ENCODE measurements at places on chromosomes 2 and 18.

DNA sequence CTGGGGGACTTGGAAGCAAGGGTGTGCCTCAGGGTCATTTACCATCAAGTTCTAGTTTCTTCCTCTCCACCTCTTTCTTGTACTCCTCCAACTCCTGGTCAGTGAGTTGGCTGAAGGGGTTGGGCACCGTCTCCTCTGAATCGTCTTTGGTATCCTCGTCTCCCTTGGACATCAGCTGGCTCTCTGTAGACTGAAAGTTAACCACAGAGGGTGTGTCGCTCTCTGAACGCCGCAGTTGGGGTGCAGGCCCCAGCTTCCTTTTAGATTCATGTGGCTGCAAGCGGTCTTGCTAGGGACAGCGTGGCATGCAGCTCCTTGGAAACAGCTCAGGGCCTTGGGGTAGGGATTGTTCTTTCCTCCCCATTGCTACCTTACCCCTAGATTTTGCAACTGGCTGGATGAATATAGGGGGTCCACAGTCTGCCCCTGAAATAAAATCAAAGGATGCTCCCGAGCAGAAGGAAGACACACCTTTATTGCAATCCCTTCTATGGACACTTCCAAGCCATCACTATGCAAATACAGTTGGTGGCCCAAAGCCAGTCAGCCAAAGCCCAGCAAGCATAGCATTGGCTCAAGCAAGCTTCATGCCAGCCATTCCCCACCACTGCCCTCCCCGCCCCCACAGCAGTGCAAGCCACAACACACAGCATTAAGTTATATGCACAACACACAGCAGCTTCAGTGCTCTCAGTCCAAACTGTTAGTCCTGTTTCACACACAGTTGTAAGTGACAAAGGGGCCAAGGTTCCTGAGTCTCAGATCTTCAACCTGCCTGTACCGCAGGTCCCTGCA is 93.2 kb downstream of the ADD2 start:
- no peak for DNase-seq

GRCh38 chr2:52597346-52597745 is 1170.3 kb upstream of the CHAC2 start:
- DNase-seq, result no peak

- no peak for DNase-seq
These were observed 79.7 kb downstream of the HS1BP3 start for GRCh38 chr2:20571231-20571630.

- no peak for DNase-seq
These were observed 195.5 kb downstream of the ANAPC1 start for GRCh38 chr2:111688482-111688881.

- DNase-seq, result no peak
These were observed 79.1 kb upstream of the MGAT4A start for GRCh38 chr2:98809878-98810587.

DNA sequence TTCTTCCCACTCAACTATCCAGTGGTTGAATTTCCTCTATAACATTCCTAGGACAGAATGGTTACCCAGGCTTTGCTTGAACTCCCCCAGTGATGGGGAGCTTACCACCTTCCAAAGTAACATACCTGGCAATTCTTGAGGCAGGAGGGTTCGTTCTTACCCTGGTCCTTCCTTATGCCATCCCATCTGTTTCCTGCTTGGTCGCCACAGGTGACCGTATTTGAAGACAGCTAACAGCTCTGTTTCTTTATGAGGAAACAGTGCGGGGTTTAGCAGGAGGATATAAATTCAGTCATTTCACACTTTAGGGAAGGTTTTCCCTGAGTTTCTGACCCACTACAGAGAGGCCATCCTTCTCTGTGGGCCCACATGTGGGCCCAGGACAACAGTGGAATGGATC is 42.6 kb downstream of the FOSL2 start:
- DNase-seq, result no peak

GRCh38 chr2:59920307-59920706 is 633.1 kb downstream of the BCL11A start:
- DNase-seq, result no peak

- no peak for DNase-seq
These were observed 76.9 kb downstream of the ACTR3 start for GRCh38 chr2:113966832-113967231.

GRCh38 chr2:195683174-195683573 is 26.1 kb downstream of the SLC39A10 start:
- DNase-seq, result no peak

- DNase-seq, result no peak
These were observed 85.2 kb upstream of the POU3F3 start for GRCh38 chr2:104768694-104769093.

DNA sequence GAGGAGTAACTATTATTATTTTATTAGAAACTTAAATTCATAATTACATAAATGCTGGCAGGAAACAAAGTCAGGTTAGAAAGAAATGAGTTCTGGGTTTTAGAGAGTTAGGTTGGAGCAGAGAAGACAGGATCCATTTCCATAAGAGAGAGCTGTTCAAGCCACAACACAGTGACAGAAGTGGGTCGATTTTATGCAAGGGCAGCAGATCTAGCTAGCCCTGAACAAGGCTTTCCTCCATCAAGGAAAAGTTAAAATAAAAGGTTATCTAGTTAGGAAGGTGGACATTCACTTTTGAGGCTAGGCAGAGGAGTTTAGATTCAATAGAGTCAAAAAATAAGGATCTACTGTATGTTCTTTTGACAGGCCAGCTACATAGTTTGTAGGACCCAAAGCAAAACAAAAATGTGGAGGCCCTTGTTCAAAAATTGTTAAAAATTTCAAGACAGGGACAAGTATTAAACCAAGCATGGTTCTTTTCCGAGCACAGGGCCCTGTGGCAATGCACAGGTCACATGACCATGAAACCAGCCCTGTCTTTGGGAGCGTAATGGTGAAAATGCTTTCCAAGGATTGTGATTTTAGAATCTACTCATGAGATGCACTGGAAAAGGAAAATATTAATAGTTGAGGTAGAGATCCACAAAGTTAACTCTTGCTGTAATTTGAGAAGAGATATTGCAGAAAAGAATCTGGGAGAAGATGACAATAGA is 91.2 kb upstream of the CREB1 start:
- DNase-seq, result no peak

DNA sequence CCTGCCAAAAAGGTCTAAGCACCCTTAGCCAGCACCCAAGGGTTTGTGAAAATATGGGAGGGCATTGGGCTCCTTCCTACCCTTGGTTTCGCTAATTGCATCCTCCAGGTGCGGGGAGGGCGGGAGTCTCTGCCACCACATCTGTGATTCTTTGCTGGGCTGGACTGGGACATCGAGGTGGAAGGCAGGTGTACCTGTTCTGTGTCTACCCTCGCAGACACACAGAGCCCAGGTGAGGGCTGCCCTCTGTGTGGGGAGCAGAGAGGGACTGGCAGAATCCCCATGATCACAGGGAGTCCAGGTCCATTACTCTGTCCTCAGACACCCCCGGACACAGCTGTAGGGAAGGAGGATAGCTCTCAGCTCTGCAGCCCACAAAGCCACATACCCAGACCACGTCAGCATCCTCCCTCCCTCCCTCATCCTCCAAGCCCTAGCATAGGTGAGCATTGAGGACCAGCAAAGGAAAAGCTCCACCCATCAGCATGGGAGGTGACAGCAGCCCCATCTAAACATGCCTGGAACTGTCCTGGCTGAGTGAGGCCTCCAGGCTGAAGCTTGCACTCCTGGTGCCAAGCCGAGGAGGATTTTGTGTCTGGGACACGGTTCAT is 49.8 kb downstream of the PLB1 start:
- no peak for DNase-seq

DNA sequence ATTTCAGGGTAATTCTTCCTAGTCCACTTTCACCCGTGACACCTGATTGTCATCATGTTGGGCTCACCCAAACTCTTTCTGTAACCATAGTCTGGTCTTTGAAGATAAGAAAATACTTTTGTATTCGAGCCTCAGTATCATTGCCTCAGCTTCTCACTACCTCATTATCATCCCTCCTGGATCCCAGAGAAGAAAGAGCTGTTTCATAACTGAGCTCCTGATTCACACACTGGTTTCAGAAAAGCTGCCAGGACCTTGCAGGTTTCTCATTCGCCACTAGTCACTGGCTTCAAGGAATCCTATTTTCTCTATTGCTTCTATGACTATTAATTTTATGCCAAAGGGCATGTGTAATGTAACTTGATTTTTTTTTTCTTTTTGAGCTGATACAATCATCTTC is 2.9 kb upstream of the CRIM1 start:
- no peak for DNase-seq

GRCh38 chr2:218081063-218081462 is 12.0 kb downstream of the RUFY4 start:
- no peak for DNase-seq

DNA sequence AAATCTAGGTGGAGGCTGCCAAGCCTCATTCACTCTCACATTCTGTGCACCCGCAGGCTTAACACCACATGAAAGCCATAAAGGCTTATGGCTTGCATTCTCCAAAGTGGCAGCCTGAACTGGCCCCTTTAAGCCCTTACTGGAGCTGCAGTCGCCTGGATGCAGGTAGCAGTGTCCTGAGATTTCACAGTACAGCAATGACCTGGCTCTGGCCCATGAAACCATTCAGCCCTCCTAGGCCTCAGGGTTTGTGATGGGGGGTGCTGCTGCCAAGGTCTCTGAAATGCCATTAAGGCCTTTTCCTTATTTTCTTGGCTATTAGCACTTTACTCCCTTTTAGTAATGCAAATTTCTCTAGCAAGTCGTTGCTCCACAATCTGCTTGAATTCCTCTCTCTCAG is 48.6 kb downstream of the RNMT start:
- DNase-seq, result no peak

DNA sequence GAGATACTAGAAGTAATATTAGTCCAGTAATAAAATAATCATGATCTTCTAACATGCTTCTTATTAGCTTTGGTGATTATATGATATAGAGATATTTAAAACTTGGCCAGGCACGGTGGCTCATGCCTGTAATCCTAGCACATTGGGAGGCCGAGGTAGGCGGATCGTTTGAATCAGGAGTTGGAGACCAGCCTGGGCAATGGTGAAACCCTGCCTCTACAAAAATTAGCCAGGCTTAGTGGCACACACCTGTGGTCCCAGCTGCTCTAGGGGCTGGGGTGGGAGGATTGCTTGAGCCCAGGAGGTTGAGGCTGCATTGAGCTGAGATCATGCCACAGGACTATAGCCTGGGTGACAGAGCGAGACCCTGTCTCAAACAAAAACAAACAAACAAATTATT is 87.0 kb downstream of the WDR7 start:
- DNase-seq, result no peak

GRCh38 chr2:198127627-198128026 is 323.2 kb downstream of the PLCL1 start:
- no peak for DNase-seq

GRCh38 chr2:75327334-75327733 is 128.0 kb upstream of the TACR1 start:
- no peak for DNase-seq

GRCh38 chr2:28556303-28556702 is 60.4 kb downstream of the PLB1 start:
- no peak for DNase-seq

GRCh38 chr2:202032846-202033316 is 774 bp upstream of the FZD7 start:
- no peak for DNase-seq

- no peak for DNase-seq
These were observed 1.2 kb upstream of the SRBD1 start for GRCh38 chr2:45612285-45612684.

- no peak for DNase-seq
These were observed 44.8 kb upstream of the C2orf15 start for GRCh38 chr2:99096728-99097127.

DNA sequence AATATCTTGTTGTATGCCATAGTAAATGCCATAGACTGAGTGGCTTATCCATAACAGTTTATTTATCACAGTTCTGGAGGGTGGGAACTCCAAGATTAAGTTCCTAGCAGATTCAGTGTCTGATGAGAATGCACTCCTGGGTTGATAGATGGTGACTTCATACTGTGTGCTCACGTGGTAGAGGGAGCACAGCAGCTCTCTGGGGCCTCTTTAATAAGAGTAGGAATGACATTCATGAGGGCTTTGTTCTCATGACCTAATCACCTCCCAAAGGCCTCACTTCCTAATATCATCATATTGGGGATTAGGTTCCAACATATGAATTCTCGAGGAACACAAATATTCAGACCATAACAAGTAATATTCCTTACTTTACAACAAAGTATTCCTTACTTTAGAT is 98.1 kb upstream of the SH3BP4 start:
- DNase-seq, result no peak

DNA sequence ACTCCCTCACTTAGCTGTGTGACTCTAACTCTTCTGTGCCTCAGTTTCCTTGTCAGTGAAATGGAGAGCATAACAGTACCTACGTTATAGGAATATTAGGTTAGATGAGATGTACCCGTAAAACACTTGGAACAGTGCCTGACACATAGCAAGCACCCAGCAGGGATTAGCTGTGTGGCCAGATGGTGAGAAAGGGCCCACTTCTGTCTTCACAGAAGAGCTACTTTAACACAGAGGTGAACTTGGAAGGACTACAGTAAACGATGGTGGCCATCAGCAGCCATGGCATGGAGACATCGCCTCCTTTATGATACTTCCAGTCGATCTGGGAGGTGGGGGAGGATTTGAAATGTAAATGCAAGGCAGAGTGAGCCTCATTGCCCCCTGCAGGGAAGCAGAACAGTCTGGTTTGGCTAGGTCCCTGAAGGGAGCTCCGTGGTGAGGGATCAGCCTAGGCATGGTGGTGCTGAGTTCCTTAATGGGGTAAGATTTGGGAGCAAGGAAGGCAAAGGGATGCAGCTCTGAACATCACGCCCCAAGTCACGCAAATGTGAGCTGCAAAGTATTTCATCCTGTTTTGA is 101.7 kb upstream of the ALPP start:
- DNase-seq, result no peak

GRCh38 chr2:38386377-38386776 is 9.3 kb upstream of the ATL2 start:
- DNase-seq, result no peak

DNA sequence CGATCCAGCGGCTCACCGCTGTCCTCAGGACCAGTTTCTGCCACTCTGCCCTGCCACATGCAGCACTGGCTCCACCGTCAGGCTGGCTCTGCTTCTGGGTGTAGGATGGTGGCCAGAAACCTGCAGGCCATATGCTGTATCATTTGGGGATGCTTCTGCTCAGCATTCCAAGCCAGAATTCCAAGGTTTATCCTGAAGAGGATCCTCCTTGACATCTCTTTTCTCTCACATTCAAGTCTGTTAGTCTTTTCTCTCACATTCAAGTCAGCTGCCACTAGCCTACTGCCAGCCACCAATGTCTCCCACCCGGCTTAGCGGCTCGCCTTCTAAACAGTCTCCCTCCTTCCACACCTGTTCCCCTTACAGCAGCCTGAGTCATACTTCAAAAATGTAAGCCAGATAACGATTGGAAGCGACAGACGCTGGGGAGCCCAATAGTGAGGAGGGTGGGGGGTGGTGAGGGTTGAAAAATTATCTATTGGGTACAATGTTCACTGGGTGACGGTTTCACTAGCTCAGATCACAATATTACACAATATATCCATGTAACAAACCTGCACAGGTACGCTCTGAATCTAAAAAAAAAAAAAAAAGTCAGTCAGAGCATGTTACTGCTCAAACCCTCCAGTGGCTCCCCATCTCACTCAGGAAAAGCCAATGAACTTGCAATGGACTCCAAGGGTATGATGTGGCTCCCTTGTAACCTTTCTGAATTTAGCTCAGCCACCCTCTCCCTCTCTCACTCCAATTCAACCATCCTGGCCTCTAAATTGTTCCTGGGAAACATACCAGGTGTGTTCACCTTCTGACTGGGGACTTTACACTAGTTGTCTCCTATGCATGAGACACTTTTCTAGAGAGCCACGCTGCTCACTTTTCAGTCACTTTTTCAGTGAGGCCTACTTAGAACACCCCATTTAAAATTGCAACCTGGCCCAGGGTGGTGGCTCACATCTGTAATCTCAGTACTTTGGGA is 38.8 kb upstream of the SP3 start:
- no peak for DNase-seq

- no peak for DNase-seq
These were observed 557 bp upstream of the GREB1L start for GRCh38 chr18:21241301-21242048.
